ENCODE measurements at places on chromosomes 3 and 15.

- no peak for DNase-seq
Measured at GRCh38 chr15:40550341-40551037, 14.4 kb downstream of the CCDC32 start.

DNA sequence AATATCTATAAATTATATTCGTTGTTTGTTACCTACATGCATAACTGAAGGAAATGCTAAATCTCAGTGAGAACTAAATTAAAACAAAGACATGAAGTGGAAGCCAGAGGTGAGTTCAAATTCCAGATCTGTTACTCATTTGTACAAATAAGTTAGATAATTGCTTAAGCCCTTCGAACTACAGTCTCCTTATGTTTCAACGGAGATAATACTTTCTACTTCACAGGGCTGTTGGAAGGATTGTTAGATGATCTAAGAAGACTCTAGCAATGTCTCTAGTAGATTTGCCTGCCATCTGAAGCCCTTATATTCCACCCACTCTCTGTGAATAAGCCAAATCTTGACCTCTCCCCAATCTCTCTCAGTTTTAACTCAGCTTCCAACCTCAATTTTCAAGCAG lies 125.8 kb downstream of the P2RY1 start:
- DNase-seq, result no peak

- no peak for DNase-seq
Measured at GRCh38 chr3:21912711-21913110, 161.7 kb upstream of the ZNF385D start.

DNA sequence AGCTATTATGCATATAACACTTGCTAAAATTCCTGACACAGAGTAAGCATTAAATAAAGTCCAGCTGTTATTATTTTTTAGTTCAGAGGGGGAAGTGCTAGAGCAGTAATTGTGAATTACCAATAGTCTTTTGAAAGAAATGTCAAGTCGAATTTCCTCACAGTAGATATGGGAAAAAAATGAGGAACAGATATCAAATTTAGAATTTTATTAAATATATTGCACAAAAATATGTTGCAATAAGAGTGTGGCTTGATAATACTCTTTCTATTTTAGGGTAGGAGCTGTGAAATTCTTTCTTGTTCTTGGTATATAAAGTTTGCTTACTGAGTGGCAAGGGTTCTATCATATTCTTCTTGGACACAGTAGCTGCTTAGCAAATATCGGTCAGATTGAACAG lies 181.3 kb downstream of the NFKBIZ start:
- DNase-seq, result no peak

DNA sequence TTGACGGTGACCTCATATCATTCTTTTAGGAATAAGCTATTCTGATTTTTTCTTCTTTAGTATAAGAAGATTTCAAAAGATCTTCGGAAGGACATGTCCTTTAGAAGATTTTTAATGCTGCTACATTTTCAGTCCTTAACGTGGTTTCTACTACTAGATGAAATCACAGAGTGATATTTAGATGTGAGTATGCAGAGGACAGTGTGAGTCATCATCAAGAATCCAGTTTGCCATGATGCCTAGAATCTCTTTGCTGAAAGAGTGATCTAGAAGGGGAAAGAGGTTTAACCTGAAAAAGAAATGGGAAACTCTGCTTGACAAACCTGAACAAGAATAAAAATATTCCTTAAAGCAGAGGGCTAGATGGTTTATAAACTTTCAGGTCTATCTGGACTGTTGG lies 43.2 kb downstream of the SLC7A14 start:
- no peak for DNase-seq

- DNase-seq, result no peak
Measured at GRCh38 chr3:116179091-116179490, 266.2 kb downstream of the LSAMP start.

GRCh38 chr15:77266708-77267386 lies 153.1 kb downstream of the PEAK1 start:
- DNase-seq, result no peak

GRCh38 chr15:55357774-55358173 lies 38.8 kb downstream of the PIGB start:
- no peak for DNase-seq

GRCh38 chr15:74525945-74526344 lies 15.1 kb upstream of the ARID3B start:
- DNase-seq, result no peak

GRCh38 chr3:20669184-20669583 lies 483.2 kb upstream of the SGO1 start:
- peak; percentile 38 for DNase-seq

- no peak for DNase-seq
Measured at GRCh38 chr15:58026051-58026450, 39.5 kb downstream of the ALDH1A2 start.

DNA sequence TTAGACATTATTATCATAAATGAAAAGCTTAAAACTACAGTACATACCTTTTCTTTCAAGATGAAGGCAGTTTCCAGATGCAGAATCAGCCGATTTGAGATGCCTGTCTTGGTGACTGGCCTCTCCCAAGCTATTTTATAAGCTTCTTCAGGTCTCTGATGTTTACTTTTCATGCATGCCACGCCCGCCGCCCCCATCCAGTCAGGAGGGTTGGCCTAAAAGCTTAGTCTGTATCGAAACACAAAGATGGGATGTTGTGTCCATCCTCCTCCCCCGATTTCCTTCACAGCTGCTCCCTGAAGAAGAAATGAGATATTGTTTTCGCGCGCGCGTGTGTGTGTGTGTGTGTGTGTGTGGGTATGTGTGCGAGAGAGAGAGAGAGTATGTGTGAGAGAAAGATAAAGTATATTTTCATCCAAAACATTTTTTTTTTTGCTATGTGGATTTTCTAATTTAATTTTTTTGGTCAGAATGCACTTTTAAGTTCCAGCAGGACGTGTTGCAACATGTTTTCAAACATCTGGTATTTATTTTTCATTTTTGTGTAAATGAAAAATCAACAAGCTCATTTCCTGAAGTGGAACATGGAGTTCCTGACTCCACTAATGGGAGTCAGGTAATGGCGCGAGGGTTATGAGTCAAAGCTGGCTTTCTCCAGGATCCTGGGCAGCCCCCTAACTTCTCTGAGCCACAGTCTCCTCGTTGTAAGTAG lies at the start of gene APOD:
TSS of gene APOD (minus strand) at position 110 of the 712 bp plus-strand sequence. CDS start 4,479 bp downstream, outside the sequence.
- DNase-seq, result no peak

DNA sequence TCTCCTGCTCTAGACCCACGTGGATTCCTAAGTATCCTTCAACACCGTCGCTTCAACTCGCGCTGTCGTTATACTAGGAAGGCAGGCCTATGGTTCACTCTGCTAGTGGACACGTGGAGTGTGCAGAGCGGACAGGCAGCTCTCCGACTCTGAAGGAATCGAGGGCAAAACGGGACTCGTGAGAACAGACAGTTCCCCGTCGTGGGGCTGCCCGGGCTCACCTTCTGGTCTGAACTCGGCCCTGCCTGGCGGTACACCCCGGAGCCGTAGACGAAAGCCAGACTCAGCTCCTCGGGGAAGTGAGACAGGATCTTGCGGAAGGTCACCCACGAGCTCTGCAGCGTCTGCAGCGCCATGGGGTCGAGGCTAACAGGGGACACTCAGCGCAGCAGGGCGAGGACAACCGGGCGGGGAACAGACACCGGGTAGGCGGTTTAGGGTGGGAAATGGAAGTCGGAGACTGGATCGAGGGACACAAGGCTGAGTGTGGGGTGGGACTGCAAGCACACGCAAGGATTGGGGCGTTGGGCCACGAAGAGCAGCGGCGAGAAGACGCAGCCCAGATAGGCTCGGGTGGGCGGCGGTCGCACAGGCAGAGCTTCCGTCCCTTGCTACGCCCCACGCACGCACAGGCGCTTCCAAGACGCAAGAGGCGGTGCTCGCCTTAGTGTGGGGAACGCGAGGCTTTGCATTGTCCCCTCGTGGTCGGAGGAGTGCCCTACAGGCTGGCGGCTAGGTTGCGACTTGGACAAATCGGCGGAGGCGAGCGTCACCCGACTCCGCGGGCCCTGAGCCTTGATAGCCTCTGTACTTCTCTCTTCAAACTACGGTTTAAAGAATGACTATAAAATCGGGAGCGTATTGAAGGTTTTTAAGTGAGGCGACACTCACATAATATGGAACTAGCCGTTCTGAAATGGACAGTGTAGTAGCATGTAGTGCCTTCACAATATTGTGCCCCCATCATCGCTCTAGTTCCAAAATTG lies at the start of gene TAMM41:
TSS of gene TAMM41 (minus strand) at position 605 of the 986 bp plus-strand sequence. CDS start at position 356, 249 bp downstream.
- peak; percentile 95 for DNase-seq

- no peak for DNase-seq
Measured at GRCh38 chr3:150607267-150608065, 4.3 kb downstream of the SELENOT start.

DNA sequence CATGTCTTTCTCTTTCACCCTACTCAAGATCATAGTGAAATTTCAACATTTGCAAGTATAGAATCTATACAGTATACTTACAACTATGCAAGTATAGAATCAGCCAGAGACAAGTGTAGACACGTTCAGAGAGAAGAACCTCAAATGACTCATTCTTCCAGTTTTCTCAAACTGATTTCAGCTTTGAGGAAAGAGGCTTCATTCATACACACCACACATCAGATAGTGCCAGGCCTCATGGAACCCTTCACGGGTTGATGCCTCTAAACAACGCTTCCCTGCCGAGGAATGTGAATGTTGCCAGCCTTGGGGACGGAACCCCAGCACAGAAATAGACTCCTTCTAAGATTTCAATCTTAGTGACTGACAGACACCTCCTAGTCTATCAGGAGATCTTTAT lies 135.7 kb downstream of the FOXP1 start:
- DNase-seq, result no peak

- no peak for DNase-seq
Measured at GRCh38 chr3:149662240-149662887, 4.5 kb upstream of the WWTR1 start.

DNA sequence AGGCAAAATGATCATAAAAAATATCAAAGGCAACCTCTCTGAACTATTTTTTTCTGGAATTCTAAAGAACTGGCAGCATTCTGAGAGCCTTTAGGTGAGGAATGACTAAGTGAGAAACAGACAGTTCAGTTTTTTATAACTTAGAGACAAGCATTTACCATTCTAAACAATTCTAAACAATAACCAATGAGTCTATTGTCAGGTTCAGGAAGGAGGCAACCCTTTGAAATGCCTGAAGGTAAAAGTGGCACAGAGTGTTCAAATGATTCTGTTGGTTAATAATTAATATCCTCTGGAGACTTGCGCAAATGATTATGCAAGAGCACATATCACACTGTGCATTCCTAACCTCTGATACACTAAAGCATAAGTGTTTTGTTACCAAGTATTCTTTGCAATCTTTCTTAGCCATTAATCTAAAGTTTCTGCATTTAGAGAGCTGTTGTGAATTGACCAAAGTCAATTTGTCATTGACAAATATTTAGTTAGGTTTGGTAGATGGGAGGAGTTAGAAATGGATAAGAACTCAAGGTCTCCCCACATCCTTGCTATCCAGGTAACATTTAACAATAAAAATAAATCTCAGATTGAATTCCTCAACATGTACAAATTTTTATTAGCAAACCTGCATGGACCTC lies 9.2 kb upstream of the TGFBR2 start:
- DNase-seq, result no peak

GRCh38 chr15:100940767-100941379 lies 21.7 kb downstream of the LRRK1 start:
- no peak for DNase-seq

GRCh38 chr15:47955021-47955420 lies 165.8 kb upstream of the SLC24A5 start:
- DNase-seq, result no peak

GRCh38 chr3:29937185-29937584 lies 656.3 kb downstream of the RBMS3 start:
- DNase-seq, result no peak

DNA sequence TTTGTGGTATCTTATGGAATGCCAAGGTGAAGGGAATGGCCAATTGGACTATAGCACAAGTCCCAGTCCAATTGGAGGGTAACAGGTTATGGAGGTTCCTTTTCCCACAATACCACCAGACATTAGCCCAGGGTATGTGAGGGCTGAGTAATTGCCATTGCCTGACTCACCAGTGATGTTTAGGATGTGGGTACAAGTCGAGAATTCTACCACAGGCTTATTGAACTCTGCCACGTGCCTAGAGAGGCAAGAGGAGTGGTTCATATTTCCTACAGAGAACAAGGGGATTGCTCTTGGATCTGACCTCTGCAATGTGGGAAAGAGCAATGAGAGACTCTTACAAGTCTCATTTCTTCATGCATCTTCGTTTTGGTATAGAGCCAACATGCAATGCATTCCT lies 85.0 kb upstream of the XCR1 start:
- no peak for DNase-seq

DNA sequence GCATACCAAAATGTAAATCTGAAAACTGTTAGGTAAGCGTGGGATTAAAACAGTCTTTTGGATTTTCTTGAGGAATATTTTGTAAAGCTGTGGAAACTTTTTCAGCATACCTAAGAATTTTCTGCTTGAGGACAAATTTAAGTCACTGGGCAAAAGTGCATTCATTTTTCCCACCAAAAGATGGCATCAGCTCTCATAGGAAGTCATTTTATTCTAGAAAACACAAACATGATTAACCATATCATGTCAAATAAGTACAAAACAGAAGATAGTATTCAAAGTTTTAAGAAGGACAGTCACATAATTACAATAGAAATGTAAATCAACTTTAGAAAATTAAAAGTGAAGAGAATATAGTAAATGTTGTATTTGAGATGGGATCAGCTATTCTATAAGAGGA lies 63.5 kb downstream of the SLC49A4 start:
- DNase-seq, result no peak

- no peak for DNase-seq
Measured at GRCh38 chr15:75164625-75165350, 36.9 kb upstream of the C15orf39 start.

- DNase-seq, result no peak
Measured at GRCh38 chr3:142563496-142563997, 15.0 kb downstream of the ATR start.

- no peak for DNase-seq
Measured at GRCh38 chr15:43086551-43086950, 19.3 kb downstream of the UBR1 start.

- no peak for DNase-seq
Measured at GRCh38 chr3:186532598-186533072, 11.5 kb downstream of the CRYGS start.

DNA sequence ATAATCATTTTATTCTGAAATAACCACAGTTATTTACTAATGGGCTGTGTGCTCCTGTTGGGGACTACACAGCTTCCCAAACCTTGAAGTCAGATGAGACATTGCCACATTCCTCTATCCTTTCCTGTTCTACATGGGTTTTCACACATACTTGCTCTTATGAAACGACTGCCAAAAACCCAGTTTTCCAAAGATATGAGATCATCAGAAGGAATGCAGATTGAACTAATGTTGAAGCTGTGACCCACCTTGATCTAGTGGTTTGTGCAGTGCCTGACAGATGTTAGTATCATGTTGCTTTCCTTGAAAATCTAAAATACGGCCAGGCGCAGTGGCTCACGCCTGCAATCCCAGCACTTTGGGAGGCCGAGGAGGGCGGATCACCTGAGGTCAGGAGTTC lies 144.6 kb downstream of the VGLL4 start:
- no peak for DNase-seq

- no peak for DNase-seq
Measured at GRCh38 chr3:132395126-132395525, 22.2 kb upstream of the DNAJC13 start.

All from aorta (tissue), 5 donors.